Renal cortical epithelial cell (primary cell): ENCODE measurements at places on chromosomes 11 and 22.

DNA sequence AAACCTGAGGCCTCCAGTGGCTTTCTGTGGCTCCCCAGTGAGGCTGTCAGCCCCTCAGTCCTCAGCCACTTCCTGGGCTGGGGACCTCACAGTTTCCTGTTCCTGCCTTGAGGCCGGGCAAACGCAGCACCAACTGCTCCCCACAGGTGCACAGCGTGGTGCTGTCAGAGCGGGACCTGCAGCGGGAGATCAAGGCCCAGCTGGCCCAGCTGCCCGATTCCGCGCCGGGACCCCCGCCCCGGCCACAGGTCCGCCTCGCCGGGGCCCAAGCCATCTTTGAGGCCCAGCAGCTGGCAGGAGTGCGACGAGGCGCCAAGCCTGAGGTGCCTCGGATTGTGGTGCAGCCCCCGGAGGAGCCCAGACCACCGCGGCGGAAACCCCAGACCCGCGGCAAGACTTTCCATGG lies 5.4 kb downstream of the TBC1D10C start:
- DNase-seq: no peak

- no peak for DNase-seq
Measured at GRCh38 chr11:118476676-118477075, 40.4 kb downstream of the KMT2A start.

GRCh38 chr11:4766420-4767043 lies 3.2 kb downstream of the OR51F1 start:
- DNase-seq: no peak

GRCh38 chr11:15660496-15660895 lies 545.8 kb downstream of the INSC start:
- DNase-seq: no peak

DNA sequence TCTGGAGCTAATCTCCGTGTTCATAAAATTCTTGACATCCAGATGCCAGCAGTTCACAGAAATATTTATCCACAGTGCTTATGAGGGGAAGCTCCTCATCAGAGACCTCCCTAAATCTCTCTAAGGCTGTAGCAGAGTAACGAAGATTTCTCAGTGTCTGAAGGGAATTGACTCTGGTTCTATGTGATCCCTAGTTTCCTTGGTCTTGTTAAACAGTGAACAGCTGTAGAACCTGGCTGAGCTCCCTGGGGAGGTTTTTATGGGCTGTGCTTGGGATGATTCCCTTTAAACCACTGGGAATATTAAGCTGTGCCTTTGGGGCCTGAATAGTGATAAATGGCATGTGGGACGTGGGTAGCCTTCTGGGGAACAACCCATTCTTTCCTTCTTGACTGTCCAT lies 43.7 kb upstream of the ARHGAP20 start:
- no peak for DNase-seq

DNA sequence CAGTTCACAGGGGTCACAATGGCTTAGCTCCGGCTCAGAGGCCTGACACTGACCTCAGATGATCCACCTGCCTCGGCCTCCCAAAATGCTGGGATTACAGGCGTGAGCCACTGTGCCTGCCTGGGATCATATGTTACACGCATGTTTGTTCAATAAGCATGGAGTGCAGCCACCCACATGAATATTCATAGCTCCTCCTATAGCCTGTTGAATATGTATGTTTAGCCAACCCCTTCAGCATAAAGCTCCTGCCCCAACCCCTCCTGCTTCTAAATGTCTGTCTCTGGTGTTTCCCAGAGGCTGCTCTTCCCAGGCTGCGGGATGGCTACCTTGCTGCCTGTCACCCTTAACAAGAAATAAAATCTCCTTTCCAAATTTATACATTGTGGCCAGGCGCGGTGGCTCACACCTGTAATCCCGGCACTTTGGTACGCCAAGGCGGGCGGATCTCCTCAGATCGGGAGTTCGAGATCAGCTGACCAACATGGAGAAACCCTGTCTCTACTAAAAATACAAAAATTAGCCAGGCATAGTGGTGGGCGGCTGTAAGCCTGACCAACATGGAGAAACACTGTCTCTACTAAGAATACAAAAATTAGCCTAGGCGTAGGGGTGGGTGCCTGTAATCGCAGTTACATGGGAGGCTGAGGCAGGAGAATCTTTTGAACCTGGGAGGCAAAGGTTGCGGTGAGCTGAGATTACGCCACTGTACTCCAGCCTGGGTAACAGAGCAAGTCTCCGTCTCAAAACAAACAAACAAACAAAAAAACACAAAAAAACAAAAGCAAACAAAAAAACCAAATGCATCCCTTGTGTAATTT lies 1.1 kb upstream of the APOBEC3F start:
- no peak for DNase-seq

- no peak for DNase-seq
Measured at GRCh38 chr11:66420671-66421476, at the start of gene NPAS4. TSS of gene NPAS4 (plus strand) at chr11:66421035. CDS start at chr11:66421180, 145 bp downstream.

DNA sequence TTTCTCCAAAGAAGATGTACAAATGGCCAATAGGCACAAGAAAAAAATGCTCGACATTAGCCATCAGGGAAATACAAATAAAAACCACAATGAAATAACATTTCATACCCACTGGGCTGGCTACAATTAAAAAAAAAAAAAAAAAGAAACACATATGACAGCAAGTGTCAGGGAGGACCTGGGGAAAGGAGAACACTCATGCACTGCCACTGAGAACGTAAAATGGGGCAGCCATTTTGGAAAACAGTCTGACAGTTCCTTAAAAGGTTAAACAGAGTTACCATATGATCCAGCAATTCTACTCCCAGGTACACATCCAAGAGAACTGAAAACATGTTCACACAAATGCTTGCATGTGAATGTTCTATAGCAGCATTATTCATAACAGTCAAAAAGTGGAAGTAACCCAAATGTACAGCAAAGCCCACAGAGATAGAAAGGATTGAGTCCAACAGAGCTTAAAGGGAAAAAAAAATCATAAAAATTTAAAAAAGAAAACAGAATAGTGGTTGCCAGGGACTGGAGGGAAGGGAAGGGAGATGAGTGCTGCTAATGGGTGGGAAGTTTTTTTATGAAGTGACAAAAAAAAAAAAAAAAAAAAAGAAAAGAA lies 48.4 kb upstream of the CYP2D6 start:
- no peak for DNase-seq

DNA sequence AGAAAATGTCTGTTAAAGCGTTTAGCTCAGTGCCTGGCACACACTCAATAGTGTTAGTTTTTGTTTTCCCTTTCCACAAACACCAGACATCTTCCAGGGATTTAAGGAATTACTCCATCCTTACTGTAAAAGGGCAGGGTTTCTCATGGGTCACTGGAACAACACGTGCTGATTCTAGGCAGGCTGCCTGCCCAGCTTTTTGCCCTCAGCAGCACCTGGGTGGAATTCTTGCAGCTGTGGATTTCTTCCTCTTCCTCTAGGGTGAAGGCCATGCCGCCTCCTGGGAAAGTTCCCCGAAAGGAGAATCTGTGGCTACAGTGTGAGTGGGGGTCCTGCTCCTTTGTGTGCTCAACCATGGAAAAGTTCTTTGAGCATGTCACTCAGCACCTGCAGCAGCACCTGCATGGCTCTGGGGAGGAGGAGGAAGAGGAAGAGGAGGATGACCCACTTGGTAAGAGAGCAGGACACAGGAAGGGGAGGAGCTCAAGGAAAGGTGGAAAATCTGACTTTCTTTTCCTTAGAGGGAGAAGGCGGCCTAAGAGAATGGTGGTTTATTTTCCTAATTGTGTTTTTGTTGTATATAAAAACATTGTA lies 5.4 kb downstream of the HINFP start:
- DNase-seq: no peak

DNA sequence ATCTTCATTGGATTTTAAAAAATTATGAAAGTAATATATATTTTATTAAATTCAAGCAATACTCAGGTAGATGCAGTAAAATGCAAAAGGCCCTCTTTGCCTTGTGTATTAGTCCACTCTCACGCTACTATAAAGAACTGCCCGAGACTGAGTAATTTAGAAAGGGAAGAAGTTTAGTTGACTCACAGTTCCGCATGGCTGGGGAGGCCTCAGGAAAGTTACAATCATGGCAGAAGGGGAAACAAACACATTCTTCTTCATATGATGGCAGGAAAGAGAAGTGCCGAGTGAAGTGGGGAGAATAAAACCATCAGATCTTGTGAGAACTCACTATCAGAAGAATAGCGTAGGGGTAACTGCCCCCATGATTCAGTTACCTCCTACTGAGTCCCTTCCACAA lies 130.8 kb downstream of the HIPK3 start:
- peak; percentile 64 for DNase-seq

- no peak for DNase-seq
Measured at GRCh38 chr22:49724030-49724892, 103.4 kb downstream of the BRD1 start.

DNA sequence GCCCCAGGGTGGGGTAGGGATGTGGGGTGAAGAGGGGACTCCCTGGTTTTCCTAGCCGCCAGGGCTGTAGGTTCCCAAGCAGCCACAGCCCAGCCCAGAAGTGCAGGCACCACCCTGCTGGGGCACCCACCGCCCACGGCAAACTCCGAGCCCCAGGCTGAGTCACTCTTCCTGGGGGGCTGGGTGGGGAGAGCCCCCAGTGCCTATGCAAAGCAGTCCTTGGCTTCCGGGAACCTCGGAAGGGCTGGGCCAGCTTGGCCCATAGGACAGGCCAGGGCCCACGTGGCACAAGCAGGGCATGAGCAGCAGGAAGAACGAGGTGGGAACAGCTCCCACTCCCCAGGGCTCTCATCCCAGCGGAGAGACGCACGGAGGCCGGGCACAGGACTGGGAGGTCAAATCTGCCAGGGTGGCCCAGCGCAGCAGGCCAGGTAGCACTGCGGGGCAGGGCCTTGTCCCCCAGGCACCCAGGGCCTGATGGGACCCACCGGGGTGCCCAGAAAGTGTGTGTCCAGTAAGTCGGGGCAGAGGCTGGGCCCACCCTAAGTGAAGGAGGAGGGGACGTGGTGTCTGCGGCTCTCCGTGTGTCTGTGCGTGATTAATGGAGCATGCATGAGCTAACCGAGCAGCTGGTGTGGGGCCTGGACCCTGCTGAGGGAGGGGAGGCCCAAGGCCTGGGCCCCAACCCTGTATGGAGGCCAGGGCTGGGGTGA lies 4.6 kb upstream of the IL17REL start:
- DNase-seq: peak; percentile 15

DNA sequence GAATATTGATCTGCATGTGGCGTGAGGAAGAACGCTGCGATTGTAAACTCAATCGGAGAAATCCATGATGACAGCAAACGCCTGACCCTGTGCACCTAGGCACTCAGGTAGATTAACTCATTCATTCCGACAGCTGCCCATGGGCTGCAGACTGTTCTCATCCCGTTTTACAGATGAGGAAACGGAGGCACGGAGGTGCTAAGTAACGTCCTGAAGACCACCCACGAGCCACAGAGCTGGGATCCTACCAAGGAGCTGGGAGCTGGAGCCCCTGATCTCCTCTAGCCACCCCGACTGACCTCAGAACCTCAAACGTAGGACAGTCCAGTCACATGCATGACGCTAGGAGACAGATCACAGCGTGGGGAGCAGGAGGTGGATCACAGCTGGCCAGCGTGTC lies 1092.7 kb downstream of the BRD1 start:
- no peak for DNase-seq

- no peak for DNase-seq
Measured at GRCh38 chr11:123742031-123742723, 717 bp upstream of the ZNF202 start.

- no peak for DNase-seq
Measured at GRCh38 chr22:36285017-36285416, 32.1 kb downstream of the APOL1 start.

DNA sequence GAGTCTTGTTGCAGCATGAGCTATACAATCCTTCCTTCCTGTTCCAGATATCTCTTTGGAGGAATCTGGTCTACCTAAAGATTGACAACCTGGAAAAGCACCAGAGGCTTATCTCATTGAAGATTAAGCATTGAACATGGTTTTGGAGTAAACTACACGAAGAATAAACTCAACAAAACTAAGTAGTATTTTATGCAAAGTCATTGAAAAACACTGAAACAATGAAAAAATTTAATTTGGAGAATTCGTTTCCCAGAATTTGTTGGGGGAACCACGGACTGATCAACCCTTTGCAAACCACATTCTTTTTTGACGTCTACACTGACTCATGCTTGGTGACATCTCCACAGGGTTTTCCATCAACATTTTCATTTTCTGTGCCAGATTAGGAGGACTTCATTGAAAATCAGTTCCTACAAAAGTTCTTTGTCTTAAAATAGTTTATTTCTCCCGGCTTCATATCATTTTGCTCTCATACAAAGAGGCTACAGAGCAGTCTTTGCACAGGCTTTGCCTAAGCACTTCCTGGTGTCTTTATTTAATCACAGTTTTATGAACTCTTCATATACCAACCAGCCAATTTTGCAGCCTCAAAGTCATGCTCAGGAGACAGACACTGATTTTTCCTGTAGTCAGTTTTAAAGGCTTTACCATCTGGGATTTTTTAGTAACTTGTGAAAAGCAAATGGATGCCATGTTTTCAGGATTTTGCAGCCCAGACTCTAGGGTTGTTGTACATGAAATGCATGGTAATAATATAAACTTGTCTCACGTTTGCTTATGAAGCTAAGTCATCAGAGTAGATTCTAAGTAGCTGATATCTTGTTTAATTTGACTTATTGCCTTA lies 186.3 kb downstream of the C11orf91 start:
- DNase-seq: no peak

GRCh38 chr22:40241200-40241763 lies 63.6 kb downstream of the TNRC6B start:
- DNase-seq: no peak

DNA sequence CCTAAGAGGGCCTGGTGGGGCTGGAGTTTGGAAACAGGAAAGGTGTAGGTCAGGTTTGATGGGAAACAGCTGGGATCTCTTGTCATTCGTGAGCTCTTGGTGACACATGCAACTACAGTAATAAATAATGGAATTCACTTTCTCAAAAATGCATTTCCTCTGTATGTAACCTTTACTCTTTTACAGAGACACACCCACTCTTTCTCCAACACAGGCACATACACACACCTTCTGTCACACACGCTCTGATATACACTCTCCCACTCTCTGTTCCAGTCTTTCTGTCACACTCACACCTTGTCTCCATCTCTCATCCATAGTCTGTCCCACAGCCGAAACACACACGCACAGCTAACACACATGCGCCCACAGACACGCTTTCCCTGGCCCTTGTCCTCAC lies 6.6 kb upstream of the C22orf42 start:
- no peak for DNase-seq

GRCh38 chr11:697811-698311 lies 2.2 kb downstream of the TMEM80 start:
- DNase-seq: peak; percentile 60

DNA sequence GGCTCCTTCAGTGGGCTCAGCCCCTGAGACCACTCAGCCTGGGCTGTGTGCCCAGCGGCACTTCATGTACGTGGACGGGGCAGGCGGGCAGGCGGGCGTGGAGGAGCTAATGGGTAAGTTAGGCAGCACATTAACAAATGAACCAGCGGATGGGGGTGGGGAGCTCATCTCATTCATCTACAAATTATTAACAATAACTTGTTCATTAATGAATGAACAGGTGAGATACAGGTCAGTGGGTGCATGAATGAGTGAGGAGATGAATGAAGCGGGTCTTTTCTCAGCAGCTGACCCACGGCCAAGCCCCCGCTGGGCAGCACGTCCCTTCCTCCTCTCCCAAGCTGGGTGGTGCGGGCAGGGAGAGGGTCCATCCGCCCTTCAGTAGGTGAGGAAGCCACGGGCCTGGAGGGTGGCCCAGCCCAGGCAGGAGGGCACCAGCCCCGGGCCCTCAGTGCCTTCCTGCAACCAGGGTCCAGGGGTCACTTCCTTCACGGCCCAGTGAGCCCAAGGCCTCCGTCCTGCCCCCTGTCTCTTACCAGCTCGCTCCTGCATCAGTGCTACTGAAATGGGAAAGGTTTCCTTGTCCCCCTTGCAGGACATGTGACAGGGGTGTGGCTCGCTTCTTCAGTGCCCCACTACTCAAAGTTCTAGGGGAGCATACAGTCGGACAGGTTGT lies 60.5 kb upstream of the KCNQ1OT1 start:
- DNase-seq: peak; percentile 86
